Activated CD4-positive, alpha-beta memory T cell treated with anti-CD3 and anti-CD28 coated beads for 36 hours (primary cell): ENCODE measurements at places on chromosomes 1 and 21.

DNA sequence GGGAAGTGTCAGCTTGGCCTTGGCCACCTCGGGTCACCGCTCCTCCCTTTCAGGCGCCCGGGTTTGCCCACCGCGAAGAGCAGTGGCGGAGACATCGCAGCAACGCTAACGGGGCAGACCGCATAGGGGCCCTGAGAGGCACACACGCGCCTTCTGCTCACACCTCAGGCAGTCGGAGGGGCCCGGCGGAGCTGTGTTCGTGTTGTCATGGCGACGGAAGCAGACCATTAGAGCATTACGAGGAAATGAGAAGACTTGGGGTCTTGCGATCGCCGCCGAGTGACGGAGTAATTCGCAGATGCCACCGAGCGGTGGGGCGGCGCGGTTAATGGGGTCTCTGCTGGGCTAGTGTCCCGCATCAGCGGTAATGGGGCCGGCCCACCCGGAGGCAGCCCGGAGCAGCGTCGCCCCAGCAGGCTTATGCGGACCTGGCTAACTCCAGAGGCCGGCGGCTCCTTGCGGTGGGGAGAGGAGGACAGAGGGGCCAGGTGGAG, 144.1 kb downstream of the TNR start:
- H3K27ac ChIP-seq = no peak overlapping the region
- peaks cover 4% of the 10 kb centered on the region for H3K4me1 ChIP-seq
- peaks cover 21% of the 10 kb centered on the region for H3K27me3 ChIP-seq
- no peak for DNase-seq

GRCh38 chr1:154859786-154860155, 10.3 kb downstream of the KCNN3 start:
- peaks cover 20% of the 10 kb centered on the region for H3K27me3 ChIP-seq
- no peak overlapping the region for H3K4me3 ChIP-seq
- H3K36me3 ChIP-seq = no peaks in the 10 kb centered on the region
- peak; percentile 28 for DNase-seq
- H3K27ac ChIP-seq = no peak overlapping the region

- H3K4me3 ChIP-seq = peak overlapping the region; percentile 40
- peak overlapping the region; percentile 89 for H3K27ac ChIP-seq
- H3K27me3 ChIP-seq = peaks cover 2% of the 10 kb centered on the region
- H3K4me1 ChIP-seq = peaks cover 58% of the 10 kb centered on the region
- H3K36me3 ChIP-seq = peaks cover 22% of the 10 kb centered on the region
Observed at GRCh38 chr1:212683357-212683722, 16.3 kb downstream of the BATF3 start.

- peaks cover 9% of the 10 kb centered on the region for H3K27me3 ChIP-seq
- H3K27ac ChIP-seq = no peak overlapping the region
- no peak overlapping the region for H3K4me3 ChIP-seq
- no peak for DNase-seq
- no peaks in the 10 kb centered on the region for H3K4me1 ChIP-seq
Observed at GRCh38 chr1:182974506-182975191, 21.7 kb upstream of the SHCBP1L start.

- no peak overlapping the region for H3K27ac ChIP-seq
- no peak overlapping the region for H3K4me3 ChIP-seq
- H3K27me3 ChIP-seq = peaks cover 20% of the 10 kb centered on the region
- no peaks in the 10 kb centered on the region for H3K4me1 ChIP-seq
- DNase-seq = no peak
Observed at GRCh38 chr21:31880816-31881215, 8.0 kb downstream of the HUNK start.

GRCh38 chr1:2448098-2448445, 28.0 kb upstream of the PLCH2 start:
- H3K27ac ChIP-seq = no peak overlapping the region
- no peaks in the 10 kb centered on the region for H3K4me1 ChIP-seq
- no peak for DNase-seq

GRCh38 chr1:223035724-223036478, 107.1 kb downstream of the TLR5 start:
- H3K27me3 ChIP-seq = peaks cover 4% of the 10 kb centered on the region
- H3K4me1 ChIP-seq = no peaks in the 10 kb centered on the region
- no peaks in the 10 kb centered on the region for H3K36me3 ChIP-seq
- DNase-seq = no peak
- no peak overlapping the region for H3K27ac ChIP-seq
- no peak overlapping the region for H3K4me3 ChIP-seq

- H3K27me3 ChIP-seq = no peaks in the 10 kb centered on the region
- DNase-seq = no peak
- H3K4me1 ChIP-seq = no peaks in the 10 kb centered on the region
- H3K4me3 ChIP-seq = no peak overlapping the region
- no peaks in the 10 kb centered on the region for H3K36me3 ChIP-seq
- no peak overlapping the region for H3K27ac ChIP-seq
Observed at GRCh38 chr1:86062453-86062852, 94.1 kb downstream of the COL24A1 start.

GRCh38 chr1:209527372-209527771, 56.1 kb upstream of the CAMK1G start:
- no peak overlapping the region for H3K4me3 ChIP-seq
- H3K4me1 ChIP-seq = no peaks in the 10 kb centered on the region
- DNase-seq = no peak
- no peak overlapping the region for H3K27ac ChIP-seq
- no peaks in the 10 kb centered on the region for H3K36me3 ChIP-seq

DNA sequence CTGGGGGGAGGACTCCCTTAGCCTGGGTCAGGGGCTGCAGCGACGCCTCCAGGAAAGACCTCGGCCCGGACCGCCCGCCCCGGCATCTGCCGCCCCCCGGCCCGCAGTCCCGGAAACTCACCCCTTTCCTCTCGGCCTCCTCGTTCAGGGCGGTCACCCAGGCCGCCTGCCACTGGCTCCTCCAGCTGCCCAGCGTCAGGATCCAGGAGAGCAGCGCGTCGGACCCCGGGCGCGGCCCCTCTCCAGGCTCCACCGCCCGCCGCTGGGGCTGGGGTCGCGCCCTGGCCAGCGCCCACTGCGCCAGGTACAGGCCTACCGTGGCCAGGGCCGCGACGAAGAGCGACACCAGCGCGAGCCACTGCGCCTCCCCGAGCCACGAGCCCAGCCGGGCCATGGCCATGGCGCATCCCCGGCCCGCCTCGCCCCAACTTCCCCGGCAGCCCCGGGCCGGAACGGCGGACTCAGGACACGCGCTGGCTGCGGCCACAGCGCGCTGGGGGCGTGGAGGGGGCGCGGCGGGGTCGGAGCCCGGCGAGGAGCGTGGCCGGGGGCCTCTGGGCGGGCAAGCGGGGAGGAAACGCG, 478 bp downstream of the C2CD2 start:
- H3K27ac ChIP-seq = no peak overlapping the region
- peak overlapping the region; percentile 33 for H3K4me3 ChIP-seq
- no peak for DNase-seq
- H3K27me3 ChIP-seq = peaks cover 12% of the 10 kb centered on the region

DNA sequence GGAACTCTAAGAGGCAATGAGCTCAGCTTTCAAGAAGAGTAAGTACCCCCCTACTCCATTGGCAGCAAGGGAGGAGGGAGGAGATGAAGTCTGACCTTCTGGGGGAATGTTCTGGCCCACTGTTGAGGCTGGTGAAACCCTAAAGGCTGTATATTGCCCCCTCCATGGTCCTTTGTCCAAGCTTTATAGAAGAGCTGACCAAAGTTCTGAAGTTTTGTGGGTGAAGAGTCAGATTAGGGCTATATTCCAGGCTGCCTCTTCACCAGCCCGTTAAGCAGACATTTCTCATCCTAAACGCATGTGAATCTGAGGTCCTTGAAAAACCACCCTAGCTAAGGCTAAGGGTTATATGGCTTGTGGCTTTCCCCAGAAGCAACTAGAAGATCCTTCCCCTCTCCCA, 1.4 kb downstream of the C1orf94 start:
- H3K27me3 ChIP-seq = peaks cover 35% of the 10 kb centered on the region
- H3K4me1 ChIP-seq = no peaks in the 10 kb centered on the region
- peaks cover 2% of the 10 kb centered on the region for H3K36me3 ChIP-seq
- DNase-seq = no peak

DNA sequence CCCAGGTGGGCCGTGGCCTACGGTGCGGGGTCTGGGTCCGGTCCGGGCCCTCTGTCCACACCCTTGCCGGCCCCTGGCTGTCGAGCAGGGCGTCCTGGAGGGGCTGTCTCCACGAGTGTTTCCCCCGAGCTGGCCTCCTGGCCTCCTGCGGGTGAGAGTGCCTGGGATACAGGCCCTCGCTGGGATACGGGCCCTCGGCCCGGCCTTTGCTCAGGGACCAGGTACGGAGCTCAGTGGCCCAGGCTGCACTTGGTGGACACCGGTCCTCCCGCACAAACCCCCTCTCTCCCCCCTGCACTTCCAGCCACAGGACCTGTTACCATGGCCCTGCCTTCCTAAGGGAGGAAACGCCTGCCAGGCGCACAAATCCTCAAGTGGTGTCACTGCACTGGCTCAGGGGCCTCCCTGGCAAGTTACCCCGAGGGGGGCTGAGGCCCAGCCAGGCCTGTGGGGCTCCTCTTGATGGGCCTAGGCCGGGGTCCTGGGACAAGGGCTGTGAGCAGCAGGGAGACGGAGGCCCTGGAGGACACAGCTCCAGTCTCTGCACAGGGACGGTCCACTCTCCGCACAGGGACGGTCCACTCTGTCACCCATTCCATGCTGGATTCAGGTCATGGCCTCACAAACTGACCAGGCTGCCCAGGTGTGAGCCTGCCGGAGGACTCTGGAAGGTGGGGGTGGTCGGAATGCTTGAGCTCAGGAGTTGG, 18.2 kb upstream of the RNF223 start:
- peaks cover 3% of the 10 kb centered on the region for H3K4me1 ChIP-seq
- no peak overlapping the region for H3K27ac ChIP-seq
- no peaks in the 10 kb centered on the region for H3K36me3 ChIP-seq
- no peak overlapping the region for H3K4me3 ChIP-seq
- DNase-seq = peak; percentile 7
- H3K27me3 ChIP-seq = no peaks in the 10 kb centered on the region

DNA sequence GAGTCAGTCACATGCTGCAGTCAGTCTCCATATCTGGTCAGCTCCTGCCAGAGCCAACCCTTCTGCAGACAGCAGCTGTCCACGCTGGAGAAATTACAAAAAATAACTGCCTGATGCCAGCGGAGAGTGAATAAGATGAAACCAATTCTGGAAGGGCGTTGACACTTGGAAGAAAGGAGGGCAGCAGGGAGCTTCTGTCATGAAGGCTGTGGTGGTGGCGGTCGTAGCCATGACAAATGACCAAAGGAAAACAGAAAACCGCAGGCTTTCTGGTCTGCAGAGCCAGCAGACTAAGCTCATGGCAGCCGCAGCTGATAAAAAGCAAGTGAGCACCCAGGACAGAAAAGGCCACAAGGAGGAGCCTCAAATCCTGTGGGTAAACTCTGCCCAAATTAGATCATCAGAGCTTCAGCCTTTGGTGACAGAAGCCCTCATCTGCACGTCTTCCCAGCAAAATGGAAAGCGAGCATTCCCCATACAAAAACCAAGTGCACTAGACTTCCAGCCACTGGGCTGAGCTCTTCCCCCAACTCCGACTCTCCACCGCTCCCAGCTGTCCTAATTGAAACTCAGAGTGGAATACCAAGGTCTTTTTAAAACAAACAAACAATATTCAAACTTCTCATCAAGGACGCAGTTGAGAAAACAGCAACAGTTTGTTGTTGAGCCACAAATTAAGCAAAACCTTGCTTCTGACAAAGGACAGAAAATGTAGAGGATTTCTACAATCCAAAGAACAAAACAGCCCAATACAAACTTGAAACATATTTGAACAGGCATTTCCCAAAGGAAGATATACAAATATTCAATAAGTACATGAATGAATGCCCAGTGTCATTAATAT, 28.7 kb downstream of the RSPH1 start:
- no peaks in the 10 kb centered on the region for H3K36me3 ChIP-seq
- no peak overlapping the region for H3K27ac ChIP-seq
- H3K27me3 ChIP-seq = no peaks in the 10 kb centered on the region

DNA sequence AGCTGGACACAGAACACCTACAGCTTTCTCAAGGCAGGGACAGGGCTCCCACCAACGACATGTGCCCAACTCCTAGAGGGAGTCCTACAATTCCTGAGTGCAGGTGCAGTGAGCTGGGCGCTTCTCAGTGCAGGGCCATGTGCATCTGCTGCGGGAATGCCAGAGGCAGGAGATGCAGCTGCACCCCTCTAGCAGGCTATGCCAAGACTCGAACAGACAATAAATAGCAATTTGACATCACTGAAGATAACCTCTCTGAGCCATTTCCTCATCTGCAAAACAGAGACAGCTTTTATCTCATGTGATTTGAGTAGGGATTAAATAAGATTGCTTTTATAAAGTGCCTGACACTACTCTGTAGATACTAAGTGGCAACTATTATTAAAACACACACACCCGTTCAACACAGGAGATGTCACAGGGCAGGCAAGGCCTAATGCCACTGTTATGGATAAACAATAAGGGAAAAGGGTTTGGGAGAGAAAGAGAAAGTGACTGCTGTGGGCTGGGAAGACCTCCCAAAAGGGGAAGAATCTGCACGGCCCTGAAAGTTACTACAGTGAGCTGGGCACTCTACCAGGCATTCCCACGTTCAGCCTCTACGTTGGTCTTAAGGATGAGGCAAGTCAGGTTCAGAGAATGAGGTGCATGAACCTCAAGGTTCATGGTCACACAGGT, 5.7 kb downstream of the SLC9A1 start:
- peaks cover 50% of the 10 kb centered on the region for H3K4me1 ChIP-seq
- no peak overlapping the region for H3K27ac ChIP-seq
- H3K4me3 ChIP-seq = no peak overlapping the region
- no peaks in the 10 kb centered on the region for H3K27me3 ChIP-seq

GRCh38 chr1:233269656-233270055, 25.9 kb downstream of the PCNX2 start:
- H3K4me3 ChIP-seq = no peak overlapping the region
- DNase-seq = no peak
- H3K27me3 ChIP-seq = no peaks in the 10 kb centered on the region

DNA sequence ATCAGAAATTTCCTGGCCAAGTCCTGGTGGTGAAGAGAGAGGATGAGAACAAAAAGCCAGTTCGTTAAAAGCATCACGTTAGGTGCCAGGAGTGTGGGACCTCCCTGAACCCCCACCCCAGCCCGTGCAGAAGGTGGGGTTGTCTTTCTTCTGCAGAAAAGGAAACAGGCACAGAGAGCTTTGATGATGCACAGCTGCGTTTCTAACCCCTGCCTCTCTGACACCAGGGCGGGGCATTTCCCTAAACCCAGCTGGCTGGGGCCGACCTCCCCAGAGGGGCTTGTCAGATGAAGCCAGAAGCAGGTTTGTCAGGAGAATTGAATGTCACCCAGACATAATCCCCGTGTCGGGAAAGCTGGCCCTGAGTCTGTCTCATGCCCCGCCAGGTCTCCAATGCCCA, 189.3 kb upstream of the EDN2 start:
- peaks cover 94% of the 10 kb centered on the region for H3K4me1 ChIP-seq
- H3K27ac ChIP-seq = peak overlapping the region; percentile 76
- H3K4me3 ChIP-seq = peak overlapping the region; percentile 53
- H3K27me3 ChIP-seq = no peaks in the 10 kb centered on the region

DNA sequence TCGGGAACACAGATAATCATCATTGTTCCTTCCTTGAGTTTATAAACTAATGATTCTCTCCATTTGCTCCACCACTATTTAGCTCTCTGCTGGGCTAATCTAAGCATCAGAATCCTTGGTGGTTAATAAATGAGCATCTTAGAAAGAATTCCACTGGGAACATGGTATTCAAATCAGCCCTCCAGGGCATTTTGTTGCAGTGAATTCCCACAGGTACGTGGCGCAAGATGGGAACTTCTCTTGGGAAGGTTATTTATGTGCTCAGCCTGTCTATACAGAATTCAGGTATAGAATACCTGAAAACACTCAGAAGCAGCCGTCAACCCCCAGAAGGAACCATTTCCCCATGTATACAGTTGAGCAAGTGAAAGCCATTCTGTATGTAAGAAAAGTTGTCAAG, 131.5 kb downstream of the NTNG1 start:
- peaks cover 4% of the 10 kb centered on the region for H3K4me1 ChIP-seq
- no peak overlapping the region for H3K4me3 ChIP-seq
- no peaks in the 10 kb centered on the region for H3K27me3 ChIP-seq
- no peak overlapping the region for H3K27ac ChIP-seq
- no peaks in the 10 kb centered on the region for H3K36me3 ChIP-seq
